ENCODE measurements at places on chromosomes 11 and 22. TPM values are rescaled to one million over a fixed set of nuclear protein-coding genes. Genes with fewer than 3 reads are reported as not detected.

DNA sequence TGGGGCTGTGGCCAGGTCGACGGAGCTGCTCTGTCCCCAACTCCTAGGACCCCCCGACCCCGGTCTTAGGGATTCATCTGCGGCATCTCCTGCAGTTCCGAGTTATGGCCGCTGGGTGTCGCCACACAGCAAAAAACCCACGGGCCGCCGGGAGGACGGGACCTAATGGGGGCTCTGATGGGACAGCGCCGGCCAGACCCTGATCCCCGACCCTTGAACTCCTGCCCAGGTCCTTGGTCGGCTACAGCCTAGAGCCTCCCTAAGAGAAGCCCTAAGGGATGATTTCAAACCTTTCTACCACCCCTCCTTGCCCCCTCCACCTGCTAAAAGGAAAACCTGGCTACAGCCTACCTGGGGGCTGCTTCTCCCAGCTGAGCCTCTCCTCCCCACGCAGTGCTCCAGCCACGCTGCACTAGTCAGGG is 30.8 kb upstream of the LRRC10B start:
- peak; percentile 72 for DNase-seq

DNA sequence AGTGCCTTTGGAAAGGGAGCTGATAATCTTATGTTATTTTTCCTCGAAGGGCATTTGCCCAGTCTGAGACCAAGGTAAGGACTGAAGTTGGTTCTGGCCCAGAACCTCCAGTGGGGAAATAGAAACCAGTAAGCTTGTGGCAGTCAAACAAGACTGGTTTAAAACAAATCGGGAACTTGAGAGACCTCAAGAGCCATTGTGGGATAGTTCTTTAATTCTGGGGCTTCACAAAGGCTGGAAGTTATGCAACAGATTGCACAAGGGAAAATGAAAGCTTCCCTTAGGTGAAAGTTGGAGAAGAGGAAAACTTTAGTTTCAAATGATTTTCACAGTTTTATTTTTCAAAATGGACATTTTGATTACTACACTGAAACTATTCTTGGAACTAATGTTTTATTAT is 33.5 kb upstream of the RAB38 start:
- DNase-seq: no peak

GRCh38 chr11:125376117-125376516 is 119.9 kb downstream of the FEZ1 start:
- DNase-seq: no peak

DNA sequence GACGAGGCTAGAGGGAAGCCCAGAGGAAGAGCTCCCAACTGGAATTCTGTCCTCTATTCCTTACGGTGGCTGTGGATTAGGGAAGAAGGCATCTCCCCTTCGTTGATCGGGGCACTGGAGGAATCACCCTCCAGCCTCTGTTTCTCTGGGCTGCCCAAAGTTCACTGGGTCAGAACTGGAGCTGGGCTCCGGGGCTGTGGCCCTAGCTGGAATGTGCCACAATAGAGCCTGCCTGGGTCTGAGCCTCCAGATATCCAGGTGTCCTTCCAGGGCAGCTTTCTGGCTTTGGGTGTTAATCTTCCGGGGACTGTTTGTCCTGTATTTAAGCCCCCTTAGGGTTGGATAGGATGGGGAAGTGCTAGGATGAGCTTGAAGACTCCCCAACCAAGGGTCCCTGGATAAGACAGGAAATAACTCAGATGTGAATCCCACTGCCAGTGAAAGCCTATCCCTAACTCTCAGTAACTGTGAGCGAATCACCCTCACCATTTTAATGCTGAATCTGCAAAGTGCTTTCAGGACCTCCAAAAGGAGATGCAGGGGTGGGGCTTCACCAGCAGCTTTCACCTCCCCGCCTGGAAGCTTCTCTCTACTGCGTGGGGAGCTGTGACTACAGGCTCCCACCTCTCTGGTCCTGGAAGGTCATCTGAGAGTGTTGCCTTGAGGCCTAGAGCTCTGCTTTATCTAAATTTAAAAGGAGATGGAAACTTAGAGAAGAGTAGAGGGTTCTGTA is 9.5 kb downstream of the YPEL4 start:
- DNase-seq: no peak

DNA sequence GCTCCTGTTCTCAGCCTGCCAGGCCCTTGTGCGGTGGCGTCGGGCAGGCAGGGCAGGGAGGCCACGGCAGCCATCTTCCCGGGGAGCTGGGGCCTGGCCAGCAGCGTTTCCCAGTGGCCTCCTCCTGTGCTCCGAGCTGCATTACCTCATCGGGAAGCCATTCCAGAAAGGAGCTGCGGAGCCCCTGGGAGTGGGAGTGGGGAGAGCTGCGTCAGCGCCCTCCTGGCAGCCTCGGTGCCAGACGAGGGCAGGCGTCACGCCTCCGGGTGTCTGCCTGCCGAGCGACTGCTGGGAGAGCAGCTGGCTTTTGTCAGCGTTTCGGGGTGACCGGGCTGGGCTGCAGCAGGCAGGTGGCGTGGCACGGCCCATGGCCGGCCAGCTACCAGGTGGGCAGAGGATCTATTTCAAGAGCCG is 30.9 kb upstream of the WNT7B start:
- no peak for DNase-seq

DNA sequence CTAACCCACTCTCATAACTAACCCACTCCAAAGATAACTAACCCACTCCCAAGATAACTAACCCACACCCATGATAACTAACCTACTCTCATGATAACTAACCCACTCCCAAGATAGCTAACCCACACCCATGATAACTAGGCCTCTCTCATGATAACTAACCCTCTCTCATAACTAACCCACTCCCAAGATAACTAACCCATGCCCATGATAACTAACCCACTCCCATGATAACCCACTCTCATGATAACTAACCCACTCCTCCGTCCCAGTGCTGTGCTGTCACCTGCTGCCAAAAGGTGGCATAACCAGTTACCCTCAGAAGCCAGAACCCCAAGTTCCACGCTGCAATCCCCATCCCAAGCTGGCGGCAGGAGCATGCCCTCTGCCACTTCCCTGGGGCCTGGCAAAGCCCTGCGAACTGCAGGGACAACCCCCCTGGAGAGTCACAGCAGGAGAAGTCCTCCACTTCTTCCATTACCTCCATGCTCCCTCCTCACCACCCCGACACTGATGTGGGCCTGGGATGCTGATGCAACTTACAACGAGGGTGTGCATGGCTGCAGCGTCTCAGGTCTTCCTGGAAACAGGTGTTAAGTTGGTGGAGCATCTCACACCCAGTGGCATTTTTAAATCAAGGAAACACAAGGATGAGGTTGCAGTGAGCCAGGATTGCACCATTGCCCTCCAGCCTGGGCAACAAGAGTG is 30.8 kb upstream of the CELSR1 start:
- no peak for DNase-seq

GRCh38 chr11:118930094-118930712 is 4.5 kb upstream of the BCL9L start:
- peak; percentile 92 for DNase-seq

DNA sequence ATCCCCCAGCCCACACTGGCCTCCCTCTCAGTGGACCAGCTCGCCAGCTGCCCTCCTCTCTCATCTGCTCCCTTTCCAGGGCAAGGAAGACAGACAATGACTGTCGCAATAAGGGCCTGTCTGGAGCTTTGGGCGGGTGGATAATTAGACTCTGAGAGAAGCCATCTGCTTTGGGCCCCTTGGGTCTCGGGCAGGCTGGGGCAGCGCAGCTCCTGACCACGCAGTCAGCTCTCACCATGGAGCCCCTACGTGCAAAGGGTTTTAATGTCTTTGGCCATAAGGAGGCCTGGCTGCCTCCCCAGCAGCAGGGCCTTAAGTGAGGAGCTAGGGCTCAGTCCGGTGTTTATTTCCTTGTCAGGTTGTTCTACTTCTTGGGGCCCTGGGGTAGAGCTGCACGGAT is 153.9 kb downstream of the CHST1 start:
- DNase-seq: no peak

DNA sequence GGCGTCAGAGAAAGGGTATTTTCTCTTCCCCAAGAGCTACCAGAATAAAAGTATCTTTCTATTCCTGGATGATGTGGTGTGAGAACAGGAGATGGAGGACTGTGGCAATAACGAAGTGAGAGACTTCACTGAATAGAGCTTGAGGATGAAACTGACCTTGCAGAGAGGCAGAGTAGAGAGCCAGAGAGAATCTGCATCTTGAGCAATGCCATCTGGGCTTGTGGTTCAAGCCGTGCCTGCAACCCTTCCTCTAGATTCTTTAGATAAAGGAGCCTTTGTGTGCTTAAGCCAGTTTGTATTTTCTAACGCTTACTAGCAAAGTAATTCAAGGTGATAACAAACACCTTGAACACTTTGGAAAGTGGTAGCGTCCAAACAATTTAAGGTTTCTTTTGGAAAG is 2.2 kb downstream of the ME3 start:
- DNase-seq: no peak

- DNase-seq: peak; percentile 29
Observed at GRCh38 chr11:111602865-111603610, 789 bp downstream of the SIK2 start.

DNA sequence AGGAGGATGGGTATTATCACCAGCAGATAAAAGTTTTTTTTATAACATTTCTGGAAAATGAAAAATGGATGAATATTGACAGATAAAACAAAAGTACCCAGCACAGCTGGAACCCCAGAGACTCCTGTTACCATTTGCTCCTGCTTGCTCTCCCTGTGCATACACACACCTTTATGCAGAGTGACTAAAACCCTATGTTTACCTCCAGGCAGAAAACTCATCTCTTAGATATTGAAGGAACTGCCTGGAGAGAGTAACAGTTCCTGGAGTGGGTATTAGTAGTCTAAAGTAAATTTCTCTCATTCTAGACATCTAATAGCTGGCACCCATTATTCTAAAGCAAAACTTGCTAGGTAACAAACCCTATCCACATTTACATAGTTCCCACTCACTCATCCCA is 38.0 kb downstream of the CYP2R1 start:
- DNase-seq: no peak

Gene CCDC34
- 25.9 TPM for total RNA-seq

Measured in progenitor cell of endocrine pancreas (in vitro differentiated cells).